ENCODE measurements at places on chromosomes 7 and 10.

- no peak for DNase-seq
Measured at GRCh38 chr7:30074422-30075030, 46.3 kb downstream of the PLEKHA8 start.

GRCh38 chr10:131499566-131499965 lies 188.0 kb upstream of the TCERG1L start:
- DNase-seq, result no peak

GRCh38 chr10:29514306-29514705 lies 120.5 kb downstream of the SVIL start:
- DNase-seq, result no peak

GRCh38 chr7:132789281-132789680 lies 213.0 kb upstream of the PLXNA4 start:
- no peak for DNase-seq

GRCh38 chr7:21364801-21365271 lies 63.0 kb upstream of the SP4 start:
- no peak for DNase-seq

DNA sequence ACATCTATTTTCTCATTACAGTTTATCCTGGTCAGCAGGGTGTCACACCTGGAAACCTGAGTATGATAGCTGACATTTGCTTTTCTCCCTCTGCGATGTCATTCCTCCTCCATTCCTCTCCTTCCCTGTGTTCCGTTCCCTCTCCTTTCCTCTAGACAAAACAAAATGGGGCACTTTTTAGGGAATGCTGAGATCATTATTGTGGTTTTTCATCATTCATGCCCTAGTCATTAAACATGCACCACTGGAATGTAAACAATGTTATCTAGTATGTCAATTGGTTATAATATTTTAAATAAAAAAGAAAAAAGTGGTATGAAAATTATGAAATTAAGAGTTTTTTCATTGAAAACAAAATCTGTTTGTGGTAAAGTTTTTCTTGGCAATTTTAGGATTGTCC lies 132.6 kb downstream of the MAPK8 start:
- no peak for DNase-seq

GRCh38 chr7:13748998-13749397 lies 240.5 kb downstream of the ETV1 start:
- DNase-seq, result no peak

DNA sequence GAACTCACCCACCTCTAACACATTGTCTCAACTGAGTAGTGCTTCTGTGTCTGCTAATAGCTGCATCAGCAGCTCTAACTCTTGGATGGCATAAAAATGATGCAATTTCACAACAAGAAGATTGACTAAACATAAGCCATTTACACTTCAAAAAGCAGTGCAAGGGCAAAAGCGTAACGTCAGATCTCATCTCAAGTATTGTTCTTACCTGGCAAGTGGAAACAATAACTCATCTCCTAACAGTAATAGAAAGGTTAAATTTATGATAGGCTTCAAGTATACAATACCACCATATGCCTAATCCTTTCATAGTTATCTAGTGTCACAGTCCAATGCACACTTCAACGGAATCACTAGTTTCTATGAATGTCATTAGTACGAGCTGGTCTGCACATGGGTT lies 14.8 kb downstream of the TPK1 start:
- DNase-seq, result no peak

Data from stimulated activated CD4-positive, alpha-beta T cell treated with anti-CD3 and anti-CD28 coated beads, TNF-alpha, amount 100 ng/mL, for 4 hours (primary cell).